ENCODE measurements at places on chromosomes 16 and 17.

DNA sequence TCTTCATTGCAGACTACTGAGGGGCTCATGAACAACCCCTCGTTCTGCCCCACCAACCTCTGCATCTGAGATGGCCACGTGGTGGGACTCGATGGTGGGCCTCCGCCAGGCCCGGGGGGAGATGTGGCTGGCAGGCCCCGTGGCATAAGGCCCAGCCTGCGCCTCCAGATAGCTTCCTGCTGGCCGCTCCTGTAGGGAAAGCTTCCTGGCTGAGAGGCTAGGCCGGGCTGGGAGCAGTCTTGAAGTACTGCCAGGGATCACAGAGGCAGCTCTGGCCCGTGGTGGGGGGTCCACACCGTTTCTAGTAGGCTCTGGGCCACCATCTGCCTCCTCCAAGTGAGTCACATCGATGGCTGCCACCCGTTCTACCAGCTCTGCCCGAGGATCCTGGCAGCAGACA lies 7.6 kb downstream of the CAMKK1 start:
- DNase-seq: no peak

- DNase-seq: no peak
These were observed 21.2 kb upstream of the LGALS9 start for GRCh38 chr17:27609611-27610303.

- no peak for DNase-seq
These were observed 104.1 kb upstream of the CORO6 start for GRCh38 chr17:29726715-29727252.

GRCh38 chr16:30954993-30955392 lies 2.6 kb upstream of the SETD1A start:
- DNase-seq: no peak

DNA sequence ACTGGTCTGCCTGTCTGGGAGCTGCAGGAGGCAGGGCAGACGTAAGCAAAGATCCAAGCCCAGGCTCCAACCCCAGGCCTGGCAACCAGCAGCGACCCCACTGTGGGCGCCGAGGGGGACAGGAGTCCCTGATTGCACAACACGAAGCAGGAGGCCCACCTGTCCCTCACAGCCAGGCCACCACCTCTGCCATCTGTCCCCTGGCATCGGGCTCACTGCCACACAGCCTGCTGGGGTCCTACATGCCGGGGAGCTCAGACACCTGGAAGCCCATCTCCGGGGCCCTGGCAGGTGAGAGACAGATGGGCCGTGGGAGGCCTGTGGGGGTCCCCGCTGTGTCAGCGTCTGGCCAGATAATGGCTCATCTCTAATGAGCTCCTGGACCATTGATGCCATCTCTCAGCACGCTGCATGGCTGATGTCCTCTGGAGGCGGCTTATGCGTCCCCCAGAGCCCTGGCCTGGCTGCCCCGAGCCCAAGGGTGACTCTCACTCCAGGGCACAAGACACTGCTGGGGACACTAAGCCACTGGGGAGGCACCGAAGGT lies 11.3 kb upstream of the RASD1 start:
- DNase-seq: no peak

GRCh38 chr17:43767053-43767712 lies 8.6 kb upstream of the SOST start:
- DNase-seq: no peak

- DNase-seq: no peak
These were observed 256.2 kb downstream of the PARN start for GRCh38 chr16:14373896-14374295.

DNA sequence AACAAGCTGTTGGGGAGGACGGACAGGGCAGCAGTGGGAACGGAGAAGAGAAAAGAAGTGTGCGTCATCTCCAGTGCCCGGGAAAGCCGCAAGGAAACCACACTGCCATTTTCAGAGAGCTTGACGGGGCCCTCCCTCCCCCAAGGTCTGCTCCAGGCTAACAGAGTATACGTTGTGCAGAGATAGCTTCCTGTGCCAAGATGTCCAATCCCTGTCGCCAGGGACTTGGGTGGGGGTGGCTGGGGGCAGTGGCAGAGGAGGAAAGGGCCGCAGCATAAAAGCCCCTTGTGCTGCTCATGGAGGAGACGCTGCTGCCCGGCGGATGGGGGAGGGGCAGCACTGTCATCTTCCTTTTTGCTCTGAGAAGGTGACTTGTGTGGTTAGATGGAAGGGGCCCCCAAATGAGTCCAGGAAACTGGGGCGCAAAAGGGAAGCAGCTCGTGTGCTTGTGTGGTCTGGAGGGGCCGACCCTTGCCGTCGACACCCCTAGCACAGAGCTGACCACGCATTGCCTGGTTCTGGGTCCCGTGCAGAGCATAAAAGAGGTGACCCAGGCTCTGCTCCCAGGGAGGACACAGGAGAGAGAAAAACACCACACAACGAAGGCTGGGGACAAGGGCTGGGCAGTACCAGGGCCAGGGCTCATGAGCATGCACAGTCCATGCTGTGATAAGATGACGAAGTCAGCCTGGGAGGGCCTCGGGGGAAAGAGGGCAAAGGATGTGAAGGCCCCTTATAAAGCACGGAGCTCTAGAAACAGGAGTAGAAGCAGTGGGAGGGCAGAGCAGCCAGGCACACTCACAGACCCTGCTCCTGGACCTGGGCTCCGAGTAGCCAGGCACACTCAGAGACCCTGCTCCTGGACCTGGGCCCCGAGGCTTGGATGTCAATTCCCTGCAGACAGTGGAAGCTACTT lies 372.7 kb downstream of the SLC39A11 start:
- no peak for DNase-seq

DNA sequence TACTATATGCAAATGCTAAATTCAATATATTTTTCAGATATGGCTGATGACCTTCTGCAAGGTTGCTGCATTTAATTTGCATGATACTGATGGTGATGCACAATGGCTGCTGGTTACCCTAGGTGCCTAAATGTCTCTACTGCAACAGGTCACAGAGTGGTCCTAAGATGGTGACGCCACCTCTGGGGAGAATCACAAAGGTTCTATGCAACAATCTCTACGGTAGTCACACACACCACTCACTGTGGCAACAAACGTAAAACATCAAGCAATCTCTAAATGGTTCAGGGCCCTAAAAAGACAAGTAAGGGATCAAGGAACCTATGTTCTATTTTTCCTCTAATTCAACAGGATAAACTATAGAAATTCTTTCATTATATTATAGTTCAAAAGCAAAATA lies 293.3 kb downstream of the CEP112 start:
- DNase-seq: no peak

DNA sequence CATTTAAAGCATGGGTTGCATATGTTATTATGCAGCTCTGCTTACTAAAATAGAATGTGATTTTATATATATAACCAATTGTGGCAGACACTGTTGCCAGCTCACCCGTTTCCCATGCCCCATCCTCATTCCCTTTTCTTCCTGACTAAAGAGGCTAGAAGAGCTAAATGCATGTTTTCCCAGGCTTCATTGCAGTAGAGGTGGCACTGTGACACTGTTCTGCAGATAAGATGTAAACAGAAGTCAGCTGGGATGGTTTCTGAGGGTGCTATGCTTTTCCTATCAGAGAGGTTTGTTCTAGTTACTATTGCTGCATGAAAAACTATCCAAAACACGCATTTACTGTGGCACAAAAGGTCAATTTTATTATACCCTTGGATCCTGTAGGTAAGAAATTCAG lies 5.7 kb upstream of the TOB1 start:
- DNase-seq: no peak

DNA sequence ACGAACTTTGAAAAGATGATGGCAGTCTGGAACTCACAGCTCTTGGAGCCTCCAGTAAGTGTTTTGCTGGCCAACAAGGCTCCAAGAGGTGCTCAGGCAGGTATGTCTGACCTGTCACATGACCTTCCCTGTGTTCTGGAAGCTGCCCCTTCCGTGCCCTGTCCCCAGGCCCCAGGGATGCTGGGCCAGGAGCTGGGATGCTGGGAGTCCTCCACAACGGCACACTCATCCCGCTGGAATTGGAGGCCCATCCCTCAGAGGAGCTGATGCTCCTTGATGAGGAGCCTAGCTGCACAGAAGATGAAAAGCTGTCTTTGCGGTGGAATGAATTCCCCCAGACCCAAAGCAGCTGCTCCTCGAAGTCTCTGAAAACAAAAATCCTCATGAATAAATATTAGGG lies 47.8 kb downstream of the HOXB1 start:
- no peak for DNase-seq

GRCh38 chr17:42406615-42407288 lies 16.3 kb downstream of the CAVIN1 start:
- DNase-seq: no peak

DNA sequence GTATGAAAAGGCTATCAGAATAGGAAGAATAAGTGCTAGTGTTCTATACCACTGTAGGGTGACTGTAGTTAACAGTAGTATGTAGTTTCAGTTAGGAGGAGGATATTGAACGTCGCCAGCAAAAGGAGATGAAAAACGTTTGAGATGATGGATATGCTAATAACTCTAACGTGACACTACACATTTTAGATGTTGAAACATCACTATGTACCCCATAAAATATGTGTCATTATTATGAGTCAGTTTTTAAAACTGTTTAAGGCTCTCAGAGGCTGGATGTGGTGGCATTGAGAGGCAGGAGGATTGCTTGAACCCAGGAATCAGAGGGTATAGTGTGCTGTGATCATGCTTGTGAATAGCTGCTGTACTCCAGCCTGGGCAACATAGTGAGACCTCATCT lies 31.8 kb downstream of the UBN1 start:
- DNase-seq: no peak

DNA sequence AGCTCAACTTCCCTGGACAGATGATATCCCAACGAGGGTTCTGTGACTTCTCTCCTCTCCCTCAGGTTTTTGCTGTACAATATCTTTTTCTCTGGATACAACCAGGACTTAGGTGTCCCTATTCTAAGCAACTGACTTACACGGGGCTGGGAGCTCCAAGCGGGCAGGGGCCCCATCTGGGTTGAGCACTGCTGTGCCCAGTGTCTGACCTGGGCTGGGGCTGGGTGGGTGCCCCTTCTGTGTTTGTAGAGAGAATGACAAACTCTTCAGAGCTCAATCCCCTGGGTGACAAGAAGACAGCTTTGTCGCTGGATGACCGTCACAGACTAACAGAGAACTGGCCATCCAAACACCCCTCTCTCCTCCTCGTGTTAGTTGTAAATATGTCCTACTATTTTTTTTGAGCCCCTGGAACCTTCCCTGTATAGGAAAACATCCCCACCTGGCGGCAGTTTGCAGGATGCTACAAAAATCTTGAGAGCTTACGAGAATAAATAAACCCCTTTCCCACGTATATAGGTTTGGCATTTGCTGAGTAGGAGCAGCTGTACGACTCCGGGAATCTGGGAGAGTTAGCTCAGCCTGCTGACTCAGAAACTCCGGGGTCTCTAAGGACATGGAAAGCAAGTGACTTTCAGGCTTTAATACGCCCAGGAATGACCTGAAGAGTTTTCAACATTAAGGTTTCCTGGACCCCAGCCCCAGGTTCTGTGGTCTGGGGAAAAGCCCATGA lies 23.7 kb upstream of the RCVRN start:
- DNase-seq: peak; percentile 84

GRCh38 chr16:87692176-87692575 lies 73.6 kb downstream of the KLHDC4 start:
- no peak for DNase-seq

All from fibroblast of skin of left quadriceps (primary cell).